Stimulated activated CD4-positive, alpha-beta T cell treated with anti-CD3 and anti-CD28 coated beads, Interleukin-1b, Interleukin-23, amount 100 ng/mL, for 24 hours (primary cell): ENCODE measurements at places on chromosomes 11 and 22.
A peak's percentile ranks its signal among the peaks of the same experiment; 100 is the strongest.

GRCh38 chr11:62542750-62543567 is 3.6 kb downstream of the AHNAK start:
- peak; percentile 60 for DNase-seq

- DNase-seq, result no peak
These were observed 1621.6 kb upstream of the RAG2 start for GRCh38 chr11:38219636-38220035.

DNA sequence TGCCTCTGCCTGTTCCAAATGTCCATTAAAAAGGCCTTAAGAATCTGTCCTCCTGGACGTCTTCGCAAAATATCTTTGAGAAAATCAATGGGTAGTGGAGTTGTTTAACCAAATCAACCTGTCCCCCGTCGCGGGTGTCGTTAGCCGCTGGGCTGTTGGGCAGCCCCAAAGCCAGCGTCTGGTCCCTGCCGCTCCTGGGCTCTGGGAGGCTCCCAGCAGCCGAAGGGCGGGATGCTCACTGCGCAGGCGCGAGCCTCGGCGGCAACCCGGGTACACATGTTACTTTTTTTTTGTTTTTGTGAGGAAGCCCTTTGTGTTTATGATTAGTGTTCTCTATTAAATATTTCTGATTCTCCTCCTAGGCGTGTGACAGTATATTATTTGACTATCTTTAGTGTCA is 12.6 kb downstream of the MMP10 start:
- DNase-seq, result no peak

GRCh38 chr11:100550912-100551632 is 136.0 kb upstream of the ARHGAP42 start:
- DNase-seq, result no peak

GRCh38 chr22:23093051-23093788 is 22.9 kb downstream of the GNAZ start:
- no peak for DNase-seq

GRCh38 chr11:57679396-57679795 is 11.5 kb downstream of the ZDHHC5 start:
- DNase-seq, result no peak

- no peak for DNase-seq
These were observed 859 bp upstream of the BIRC3 start for GRCh38 chr11:102316346-102316904.

DNA sequence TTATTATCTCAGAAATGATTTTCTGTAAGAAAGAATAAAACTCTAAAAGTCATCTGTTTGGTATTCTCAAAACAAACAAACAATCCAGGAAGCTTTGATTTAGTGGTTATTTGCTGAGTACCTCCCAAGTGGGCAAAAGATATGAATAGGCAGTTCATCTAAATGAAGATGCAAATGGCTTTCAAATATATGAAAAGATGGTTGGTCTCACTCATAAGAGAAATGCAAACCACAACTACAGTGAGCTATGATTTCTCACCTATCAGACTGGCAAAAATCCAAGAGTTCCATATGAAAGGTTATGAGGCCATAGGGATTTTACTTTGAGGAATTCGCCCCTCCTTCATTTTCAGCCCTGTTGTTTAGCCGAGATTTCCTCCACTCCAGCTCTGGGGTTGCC is 11.3 kb upstream of the P2RY2 start:
- no peak for DNase-seq

DNA sequence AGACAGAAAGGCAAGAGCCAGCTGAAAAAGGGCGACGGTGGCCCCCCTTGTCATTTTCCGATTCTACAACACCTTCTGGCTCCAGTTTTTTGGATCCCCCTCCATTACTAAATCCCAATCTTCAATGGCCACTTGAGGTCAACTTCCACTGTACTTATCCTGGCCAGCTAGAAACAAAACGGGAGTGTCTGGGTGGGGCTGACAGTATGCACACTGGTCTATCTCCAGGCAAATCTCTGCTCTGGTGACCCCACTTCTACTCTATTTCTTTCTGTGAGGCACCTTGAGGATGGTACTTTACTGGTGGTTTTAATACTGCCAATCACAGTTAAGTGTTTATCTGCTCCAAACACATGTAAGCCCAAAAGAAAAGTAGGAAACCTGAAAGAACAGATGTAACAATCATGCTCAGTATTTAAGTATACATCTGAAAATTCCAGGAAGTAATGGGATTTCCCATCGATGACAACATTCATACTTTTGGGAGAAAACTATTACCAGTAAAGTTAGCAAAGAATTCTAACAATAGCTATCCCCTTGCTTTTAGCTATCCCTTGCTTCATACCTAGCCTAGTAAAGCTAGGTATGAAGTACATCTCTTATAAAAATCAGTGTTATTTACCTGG is 16.0 kb downstream of the CDON start:
- DNase-seq, result no peak

DNA sequence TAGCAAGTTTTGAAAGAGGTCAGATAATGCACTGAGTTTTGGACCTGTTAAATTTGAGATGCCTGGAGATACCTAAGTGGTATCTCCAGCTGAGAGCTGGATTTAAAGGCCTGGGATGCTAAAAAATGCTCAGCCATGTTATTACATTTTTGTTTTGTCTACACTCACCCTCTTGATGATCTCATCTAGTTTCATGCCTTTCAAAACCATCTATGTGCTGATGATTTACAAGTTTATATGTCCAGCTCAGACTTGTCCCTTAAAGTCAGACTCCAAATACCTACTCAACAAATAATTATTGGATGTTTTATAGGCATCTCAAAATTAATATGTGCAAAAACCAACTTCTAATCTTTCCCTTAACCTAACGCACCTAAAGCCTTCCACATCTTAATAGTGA is 103.6 kb upstream of the OR9G4 start:
- no peak for DNase-seq

GRCh38 chr11:29324328-29324727 is 692.5 kb downstream of the KCNA4 start:
- no peak for DNase-seq

GRCh38 chr11:1327064-1327460 is 17.6 kb upstream of the TOLLIP start:
- DNase-seq, result no peak

GRCh38 chr11:1089738-1090599 is 15.3 kb downstream of the MUC2 start:
- no peak for DNase-seq

GRCh38 chr11:101091781-101092180 is 37.8 kb downstream of the PGR start:
- DNase-seq, result no peak

- no peak for DNase-seq
These were observed 11.8 kb upstream of the KCNJ11 start for GRCh38 chr11:17400048-17400775.

GRCh38 chr11:3055891-3056290 is 1.3 kb downstream of the CARS1 start:
- DNase-seq, result no peak

- no peak for DNase-seq
These were observed 806 bp downstream of the COA4 start for GRCh38 chr11:73875840-73876239.

DNA sequence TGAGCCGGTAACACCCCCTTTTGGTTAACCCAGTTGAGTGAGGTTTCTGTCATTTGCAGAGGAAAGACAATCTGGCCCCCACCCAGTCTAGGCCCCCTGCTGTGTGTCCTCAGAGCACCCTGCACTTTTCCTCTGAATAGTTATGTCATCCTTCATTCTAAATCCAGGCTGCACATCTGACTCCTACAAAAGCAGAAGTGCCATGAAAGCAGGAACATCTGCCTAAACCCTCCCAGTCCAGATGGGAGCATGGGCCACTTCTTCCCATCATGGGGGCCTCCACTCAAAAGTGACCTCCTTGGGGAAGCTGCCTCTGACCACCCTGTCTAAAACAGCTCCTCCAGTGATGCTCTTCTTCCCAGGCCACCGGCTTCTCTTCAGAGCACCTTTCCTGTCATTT is 53.7 kb upstream of the HMGXB4 start:
- no peak for DNase-seq

- DNase-seq, result no peak
These were observed 22.1 kb upstream of the TMPRSS13 start for GRCh38 chr11:117950993-117951961.

- DNase-seq, result no peak
These were observed 53.6 kb upstream of the VSTM5 start for GRCh38 chr11:93903989-93904388.

DNA sequence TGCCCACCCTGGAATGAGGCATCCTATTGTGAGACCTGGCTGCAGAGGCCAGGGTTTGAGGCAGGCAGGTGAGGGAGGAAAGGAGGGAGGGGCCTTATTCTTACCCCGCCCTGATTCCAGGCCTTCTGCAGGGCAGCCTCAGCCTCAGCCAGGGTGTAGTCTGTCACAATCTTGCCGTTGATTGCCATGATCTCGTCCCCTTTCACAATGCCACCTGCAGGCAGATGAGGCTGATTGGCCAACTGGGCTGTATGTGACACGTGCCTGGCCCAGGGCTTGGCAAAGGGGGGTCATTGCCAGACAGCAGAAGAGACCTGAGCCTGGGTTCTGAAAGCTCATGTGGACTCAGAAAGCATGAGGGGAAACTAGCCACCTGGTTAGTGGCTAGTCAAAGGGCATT is 21.4 kb upstream of the ABCC8 start:
- DNase-seq, result no peak

DNA sequence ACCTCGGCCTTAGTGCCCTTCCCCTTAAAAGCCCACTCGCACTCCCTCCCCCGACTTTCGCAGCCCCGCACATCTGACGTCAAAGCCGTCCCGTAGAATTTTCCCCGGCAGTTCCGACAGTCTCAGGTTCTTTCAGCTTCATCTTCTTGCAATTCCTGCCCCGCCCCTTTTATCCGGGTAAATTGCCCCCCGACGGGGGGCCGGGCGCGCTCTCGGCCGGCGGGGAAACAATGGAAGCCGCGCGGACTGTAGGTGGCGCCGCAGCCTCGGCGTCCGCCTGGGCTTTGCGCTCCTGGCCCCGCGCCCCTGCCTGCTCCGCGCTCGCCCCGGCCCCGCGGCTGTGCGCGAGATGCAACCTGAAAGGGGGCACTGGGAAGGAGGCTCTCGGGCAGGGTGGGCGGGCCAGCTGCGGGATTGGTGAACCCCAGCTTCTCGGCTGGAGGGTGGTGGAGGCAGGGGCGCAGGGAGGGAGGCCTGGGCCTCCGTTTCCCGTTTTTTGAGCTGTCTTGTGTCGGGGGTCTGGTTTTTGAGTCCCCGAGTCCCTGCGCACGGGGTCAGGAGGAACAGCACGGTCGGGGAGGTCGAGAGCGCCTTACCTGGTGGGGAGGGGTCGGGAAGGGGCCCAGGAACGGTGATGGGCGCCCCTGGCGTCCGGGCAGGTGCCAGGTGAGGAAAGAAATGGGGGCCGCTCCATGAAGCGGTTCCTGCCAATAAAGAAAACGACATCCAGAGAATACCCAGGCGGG is 859 bp upstream of the FGF19 start:
- DNase-seq, result no peak

GRCh38 chr11:119626197-119626841 is 102.7 kb downstream of the NECTIN1 start:
- DNase-seq, result no peak

- no peak for DNase-seq
These were observed 57.7 kb downstream of the PICALM start for GRCh38 chr11:86011175-86011574.

GRCh38 chr11:92325416-92325815 is 100.8 kb downstream of the FAT3 start:
- DNase-seq, result no peak

DNA sequence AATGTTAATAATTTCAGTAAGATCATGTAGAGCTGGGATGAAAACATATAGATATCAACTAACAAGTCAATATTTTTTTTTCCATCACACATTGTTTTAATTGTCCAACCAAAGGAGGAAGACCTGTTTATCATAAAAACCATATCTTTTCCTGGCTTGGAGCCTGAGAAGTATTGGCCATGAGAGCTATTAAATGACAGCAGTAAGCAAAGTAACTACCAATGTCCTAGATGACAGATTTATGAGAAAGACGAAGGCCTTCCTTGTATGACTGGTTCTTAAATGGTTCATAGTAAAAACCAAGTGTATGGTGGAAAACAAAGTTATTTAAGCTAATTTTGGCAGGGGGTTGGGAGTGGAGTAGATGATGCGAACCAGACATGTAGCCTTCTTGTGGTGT is 1147.1 kb upstream of the TENM4 start:
- no peak for DNase-seq

DNA sequence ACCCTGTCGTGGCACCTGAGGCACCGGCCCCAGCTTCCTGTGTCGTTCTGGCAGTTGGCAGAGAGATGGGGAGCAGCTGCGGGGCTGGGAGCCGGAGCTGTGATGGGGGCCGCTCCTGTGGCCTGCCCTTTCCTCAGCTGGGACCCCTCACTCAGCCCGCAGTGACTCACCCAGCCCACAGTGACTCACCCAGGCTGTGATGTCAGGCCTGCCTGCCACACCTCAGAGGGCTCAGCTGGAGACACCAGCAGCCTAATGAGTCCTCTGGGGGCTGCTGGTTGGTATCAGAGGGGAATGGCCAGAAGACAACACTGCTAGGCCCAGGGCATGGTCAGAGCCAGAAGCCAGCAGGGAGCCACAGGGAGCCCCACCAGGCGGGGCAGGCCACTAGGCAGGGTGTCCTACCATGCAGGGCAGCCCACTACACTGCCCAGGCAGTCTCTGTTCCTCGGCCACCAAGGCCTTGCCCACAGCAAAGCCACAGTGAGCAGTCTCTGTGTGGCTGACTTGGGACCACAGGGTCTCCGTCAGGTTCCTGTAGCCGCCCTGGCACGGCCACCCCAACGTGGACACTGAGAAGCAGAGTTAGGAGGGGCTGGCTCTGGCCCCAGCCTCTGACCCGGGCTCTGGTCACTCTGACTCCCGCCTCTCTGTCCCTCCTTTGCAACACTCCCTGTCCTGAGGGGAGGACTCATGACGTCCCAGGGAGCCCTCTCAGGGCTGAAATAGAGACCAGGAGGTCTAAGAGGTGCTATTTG is 4.2 kb upstream of the FXYD2 start:
- no peak for DNase-seq

DNA sequence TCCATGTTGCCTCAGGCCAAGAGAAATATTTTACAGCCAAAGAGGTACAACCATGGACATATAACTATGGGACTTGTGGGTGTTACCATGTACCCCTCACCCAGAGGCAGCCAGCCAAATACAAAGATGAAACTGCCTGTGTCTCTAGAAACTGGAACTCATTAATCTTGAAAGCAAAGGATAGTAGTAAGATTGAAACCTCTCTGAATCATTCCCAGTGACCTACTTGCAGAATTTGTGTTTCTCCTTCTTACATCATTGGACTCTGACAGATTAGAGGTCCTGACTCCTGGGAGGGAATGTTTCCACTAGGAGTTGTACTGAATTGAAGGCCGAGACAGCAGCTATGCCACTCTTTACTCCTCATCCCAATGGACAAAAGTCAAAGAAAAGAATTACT is 257.4 kb upstream of the UBASH3B start:
- DNase-seq, result no peak

DNA sequence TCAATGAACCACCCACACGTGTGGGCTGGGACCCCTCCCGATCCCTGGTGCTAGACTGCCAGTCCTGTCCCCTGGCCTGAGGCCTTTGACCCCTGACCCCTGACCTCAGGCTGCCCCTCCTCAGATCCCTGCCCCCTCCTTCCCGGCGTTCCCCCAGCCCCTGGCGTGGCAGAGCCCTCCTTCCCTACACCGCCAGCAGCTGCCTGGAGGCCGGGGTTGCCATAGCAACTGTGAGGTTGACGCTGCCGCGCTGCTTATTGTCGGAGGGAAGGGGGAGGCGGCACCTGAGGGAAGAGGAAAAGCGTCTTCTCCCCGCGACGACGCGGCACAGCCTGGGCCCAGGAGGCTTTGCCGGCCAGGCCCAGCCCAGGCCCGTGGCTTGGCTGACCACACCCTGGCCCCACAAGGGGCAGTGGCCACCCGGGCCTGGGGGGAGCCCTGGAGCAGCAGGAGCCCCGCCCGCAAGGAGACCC is 32.6 kb downstream of the SHANK3 start:
- DNase-seq, result no peak

- DNase-seq, result no peak
These were observed 5.1 kb downstream of the ACCS start for GRCh38 chr11:44071157-44071556.
